ENCODE measurements at places on chromosomes 2 and 18.

- DNase-seq: no peak
Measured at GRCh38 chr2:167471734-167472133, 583.5 kb downstream of the XIRP2 start.

DNA sequence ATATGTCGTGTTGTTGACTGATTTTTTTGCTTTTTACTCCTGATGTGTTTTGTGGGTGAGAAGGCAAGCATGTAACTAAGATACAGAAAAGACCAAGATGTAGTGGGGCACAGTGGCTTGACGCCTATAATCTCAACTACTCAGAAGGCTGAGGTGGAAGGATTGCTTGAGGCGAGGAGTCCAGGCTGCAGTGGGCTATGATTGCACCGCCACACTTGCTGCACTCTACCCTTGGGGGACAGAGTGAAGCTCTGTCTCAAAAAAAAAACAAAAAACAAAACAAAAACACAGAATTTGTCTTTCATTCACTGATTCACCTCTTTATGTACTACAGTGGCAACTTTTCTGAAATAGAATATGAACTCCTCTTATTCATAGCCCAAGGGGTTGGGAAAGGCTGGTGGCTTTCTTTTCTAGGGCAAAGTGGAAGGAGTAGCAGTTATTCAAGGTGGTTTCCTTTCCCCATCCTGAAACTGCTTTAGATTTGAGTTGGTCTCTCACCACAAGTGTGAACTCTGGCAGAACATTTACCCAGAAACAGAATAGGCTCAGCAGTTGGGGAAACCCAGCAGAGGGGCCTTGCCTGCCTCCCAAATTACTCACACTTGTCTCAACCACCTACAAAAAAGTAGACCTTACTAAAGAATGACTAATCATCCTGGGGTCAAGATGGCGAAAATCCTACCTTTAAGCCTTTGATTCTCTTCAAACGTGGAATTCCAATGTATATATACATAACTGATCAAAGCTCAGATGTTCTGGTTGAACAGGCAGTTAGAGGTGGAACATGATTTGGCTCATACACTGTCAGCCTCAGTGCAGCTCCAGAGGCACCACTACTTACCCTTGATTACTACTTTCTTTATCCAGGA lies 6.5 kb downstream of the TANK start:
- no peak for DNase-seq

GRCh38 chr18:54125429-54125828 lies 99.0 kb downstream of the MBD2 start:
- no peak for DNase-seq

DNA sequence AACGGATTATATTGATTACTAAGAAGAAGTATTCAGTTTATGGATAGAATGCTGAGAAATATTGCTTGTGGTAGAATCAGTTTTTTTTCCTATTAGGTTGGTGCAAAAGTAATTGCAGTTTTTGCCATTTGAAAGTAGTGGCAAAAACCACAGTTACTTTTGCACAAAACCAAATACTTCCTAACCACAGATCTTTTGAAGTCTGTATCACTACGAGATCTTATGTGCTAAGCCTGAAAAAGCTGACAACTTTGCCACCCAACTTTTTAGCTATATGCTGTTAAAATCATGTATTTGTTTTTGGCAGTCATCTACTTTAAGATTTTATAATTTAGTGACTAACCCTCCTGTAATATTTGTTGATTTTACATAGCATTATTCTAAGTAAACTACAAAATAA lies 24.6 kb downstream of the DNAJC10 start:
- no peak for DNase-seq

GRCh38 chr2:227280895-227281294 lies 44.2 kb upstream of the MFF start:
- DNase-seq: no peak

DNA sequence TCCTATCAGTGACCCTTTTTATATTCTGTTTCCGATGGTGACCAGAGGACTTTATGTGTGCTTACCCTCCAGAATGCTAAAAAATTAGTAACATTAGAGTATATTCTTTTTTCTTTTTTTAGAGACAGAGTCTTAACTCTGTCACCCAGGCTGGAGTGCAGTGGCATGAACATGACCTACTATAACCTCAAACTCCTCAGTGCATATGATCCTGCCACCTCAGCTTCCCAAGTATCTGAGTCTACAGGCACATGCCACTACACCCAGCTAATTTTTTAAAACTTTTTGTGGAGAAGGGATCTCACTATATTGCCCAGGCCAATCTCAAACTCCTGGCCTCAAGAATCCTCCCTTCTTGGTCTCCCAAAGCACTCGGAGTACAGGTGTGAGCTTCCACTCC lies 74.6 kb downstream of the MALT1 start:
- DNase-seq: no peak

DNA sequence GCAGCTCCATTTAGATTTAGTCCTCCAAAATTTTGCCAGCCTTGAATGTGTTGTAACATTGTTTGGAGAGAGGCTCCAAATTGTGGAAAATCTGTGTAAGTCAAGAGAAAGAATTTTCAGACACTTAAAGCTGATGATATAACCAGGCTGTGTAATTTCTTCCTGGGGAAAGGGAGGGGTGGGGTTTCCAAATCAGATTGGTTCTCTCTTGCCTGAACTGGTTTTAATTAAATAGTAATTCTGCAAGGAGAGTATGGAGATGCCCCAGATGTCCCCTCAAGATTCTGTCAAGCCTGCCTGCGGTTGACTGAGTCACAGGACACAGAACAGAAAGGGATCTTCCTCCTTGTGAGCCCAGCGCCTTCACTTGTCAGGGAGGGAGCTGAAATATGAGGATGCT lies 54.5 kb downstream of the C18orf63 start:
- DNase-seq: no peak

- DNase-seq: no peak
Measured at GRCh38 chr18:21100146-21100545, 11.5 kb downstream of the ROCK1 start.
